Umbilical cord (tissue), 2 donors: ENCODE measurements at places on chromosomes 7 and 10.

- no peak for DNase-seq
These were observed 699.1 kb downstream of the SUGCT start for GRCh38 chr7:40833888-40834234.

DNA sequence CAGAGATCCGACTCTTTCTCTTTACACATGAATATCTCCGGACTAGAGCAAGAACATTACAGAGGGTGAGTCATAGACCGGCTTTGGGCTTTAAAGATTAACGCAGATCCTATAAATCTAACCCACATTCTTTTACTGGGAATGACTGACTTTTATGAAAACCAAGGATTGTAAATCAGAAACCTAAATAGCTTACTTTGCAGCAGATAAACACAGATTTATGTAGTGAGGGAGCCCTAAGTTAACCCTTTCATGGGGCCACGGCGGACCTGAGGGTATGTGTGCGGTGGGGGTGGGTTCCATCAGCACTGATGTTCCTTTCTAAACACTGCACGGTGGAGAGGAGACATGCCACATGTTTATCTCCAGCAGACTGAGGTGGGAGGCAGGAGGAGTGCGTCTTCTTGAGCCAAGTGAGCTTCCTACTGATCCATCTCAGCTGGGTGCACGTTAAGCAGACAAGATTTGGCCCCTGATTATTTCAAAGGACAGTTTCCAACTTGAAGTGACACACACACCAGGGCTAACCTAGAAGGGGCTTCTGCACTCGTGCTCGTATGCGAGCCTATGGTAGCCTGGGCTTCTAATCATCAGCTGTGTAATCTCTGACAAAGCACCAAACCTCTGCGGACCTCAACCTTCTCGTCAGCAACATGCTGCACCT is 127.6 kb downstream of the WDR11 start:
- peak; percentile 98 for DNase-seq

GRCh38 chr10:17472481-17473227 is 18.3 kb upstream of the ST8SIA6 start:
- no peak for DNase-seq

GRCh38 chr10:1123198-1123597 is 67.0 kb downstream of the WDR37 start:
- no peak for DNase-seq

DNA sequence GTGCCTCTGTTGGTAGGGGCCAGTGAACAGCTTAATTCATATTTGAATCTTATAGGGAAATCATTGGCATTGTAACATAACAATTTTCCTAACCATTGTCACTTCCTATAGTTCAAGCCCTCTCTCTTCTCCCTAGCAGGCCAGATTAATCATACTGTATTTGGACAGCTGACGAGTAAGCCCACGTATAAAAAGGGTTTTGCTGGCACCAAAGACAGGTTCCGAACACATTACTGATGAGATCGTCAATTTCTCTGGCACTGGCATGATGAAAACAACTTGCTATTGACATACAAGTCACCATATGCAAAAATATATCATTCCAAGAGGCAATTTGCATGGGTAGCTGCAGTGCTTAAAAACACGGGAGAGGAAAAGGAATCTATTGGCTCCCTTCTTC is 891.1 kb upstream of the AUTS2 start:
- no peak for DNase-seq

DNA sequence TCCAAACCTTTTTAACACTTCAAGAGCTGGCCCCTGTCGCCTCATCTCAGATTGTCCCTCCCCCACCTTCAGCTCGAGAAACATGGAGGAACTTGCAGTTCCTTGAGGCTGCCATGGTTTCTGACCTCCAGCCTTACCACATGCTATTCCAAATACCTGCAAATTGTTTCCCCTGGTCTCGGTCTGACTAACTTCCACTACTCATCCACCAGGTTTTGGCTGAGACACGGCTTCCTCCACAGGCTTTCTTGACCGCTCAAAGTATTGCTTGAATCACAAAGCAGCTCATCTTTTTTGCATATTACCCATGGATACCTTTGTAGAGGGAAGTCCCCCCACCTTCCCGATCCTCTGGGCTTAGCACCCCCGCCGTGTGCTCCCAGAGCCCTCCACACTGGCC is 5.2 kb upstream of the SAMD8 start:
- no peak for DNase-seq

- DNase-seq = no peak
These were observed 261.7 kb downstream of the C7orf25 start for GRCh38 chr7:42650171-42650570.

DNA sequence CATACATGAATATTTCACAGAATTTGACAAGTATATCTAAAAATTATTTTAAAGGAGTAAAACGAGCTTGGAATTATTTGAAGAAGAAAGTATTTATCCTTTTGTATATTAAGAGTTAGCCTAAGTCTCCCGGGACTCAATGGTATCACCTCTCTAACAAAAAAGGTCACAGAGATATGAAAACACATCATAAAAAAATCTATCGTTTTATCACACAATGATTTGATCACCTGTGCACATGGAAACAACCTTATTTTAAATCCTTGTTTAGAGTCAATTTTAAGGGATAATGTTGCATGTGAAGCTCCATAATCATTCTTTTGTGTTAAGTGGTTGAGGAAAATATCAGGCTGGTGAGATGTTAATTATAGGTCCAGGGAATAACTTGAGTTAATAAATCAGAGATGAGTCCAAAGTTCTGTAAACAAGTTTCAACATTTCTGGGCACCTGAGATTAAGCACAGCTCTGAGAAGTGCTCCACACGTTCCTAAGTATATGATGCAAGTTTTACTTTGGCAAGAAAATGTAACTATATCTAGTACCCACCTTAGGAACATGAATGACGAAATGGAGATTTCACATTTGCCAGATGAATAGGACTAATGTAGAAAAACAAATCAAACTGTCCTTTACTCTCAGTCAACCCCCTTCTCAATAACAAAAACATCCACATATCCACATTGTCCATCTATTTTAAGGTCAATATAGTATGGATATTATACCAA is 148.5 kb upstream of the AKR1E2 start:
- no peak for DNase-seq

DNA sequence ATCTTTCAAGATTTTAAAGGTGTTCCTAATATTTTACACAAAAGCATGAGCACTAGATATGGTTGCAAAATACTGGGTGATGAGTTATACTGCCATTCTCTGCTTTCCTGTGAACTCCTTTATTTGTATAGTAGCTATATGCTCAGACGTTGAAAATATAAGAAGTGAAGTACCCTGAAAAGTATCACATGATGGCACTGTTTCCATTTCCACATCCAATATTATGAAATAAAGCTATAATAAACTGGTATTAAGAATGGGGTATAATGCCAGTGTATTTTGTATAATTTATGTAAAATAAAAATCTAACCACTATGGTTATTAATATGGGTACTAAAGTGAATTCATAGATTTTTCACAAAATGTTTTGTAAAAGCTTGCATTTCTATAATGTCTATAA is 79.6 kb upstream of the FOXP2 start:
- DNase-seq = no peak

DNA sequence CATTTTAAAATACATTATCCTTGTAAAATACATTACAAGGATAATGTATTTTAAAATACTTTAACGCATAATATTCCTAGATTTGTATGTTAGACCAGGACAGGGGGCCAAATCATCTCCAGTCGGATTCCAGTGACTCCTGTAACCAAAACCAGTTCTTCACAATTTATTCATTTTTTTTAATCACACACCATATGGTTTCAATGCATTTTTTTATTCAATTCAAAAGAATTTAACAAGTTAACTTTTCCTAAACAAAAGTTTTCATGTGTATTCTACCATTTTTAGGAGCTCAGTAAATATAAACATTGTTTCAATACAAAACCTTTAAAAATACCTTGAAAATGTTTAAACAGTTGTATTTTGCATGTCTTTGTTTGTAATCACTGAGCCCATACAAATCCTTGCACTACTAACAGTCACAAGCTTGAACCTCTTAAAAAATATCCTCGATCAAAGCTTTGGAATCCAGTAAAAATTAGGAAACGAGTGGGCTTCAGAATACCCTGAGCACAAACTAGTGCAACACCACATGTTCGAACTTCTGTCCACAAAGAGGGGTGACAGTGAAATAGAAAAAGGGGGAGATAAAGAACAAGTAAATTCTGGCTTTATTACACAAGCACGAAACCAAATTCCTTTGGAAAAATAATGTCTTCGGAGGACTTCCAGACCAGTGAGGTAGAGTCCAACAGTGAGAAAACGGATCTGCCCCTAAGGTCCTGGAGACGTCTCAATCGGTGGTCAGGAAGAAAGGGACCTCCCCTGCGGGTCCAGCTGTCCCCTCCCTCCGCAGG is 1.6 kb downstream of the CCDC71L start:
- DNase-seq = peak; percentile 28

DNA sequence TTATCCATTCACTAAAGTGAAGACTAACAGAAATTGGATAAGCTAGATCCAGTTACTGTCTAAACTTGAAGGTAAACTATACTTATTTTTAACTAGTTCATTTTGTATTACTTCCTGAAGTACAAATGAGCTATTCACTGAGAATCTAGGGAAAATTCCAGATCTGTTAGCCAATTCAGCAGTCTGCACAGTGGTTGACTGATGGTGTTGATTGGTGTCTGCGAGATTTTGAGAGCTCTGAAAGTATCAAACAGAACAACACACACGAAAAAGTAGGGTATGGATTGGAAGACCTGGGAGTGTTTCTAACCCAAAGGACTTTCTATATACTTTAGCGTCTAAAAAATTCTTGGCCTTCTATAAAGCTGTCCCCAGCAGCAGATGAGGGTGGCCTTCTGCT is 33.6 kb upstream of the AGR2 start:
- no peak for DNase-seq

DNA sequence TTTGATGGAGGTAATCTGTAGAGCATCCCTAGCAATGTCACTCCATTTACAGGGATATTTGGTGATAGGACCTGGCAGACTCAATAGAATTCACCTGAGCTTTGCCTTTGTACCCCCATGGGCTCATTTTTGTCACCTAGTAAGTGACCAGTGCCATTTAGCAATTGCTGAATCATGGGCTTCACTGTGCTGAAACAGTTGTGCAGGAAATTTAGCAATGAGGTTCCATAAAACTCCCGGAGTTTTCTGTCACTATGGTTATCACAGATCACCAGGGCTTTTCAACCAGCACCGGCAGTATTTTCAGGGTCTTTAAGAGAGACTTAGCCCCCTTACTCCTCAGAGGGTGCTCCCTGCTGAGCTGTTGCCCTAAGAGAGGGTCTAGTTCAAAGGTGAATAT is 40.2 kb downstream of the FAS start:
- no peak for DNase-seq

GRCh38 chr10:52443419-52444388 is 129.6 kb downstream of the DKK1 start:
- DNase-seq = no peak

DNA sequence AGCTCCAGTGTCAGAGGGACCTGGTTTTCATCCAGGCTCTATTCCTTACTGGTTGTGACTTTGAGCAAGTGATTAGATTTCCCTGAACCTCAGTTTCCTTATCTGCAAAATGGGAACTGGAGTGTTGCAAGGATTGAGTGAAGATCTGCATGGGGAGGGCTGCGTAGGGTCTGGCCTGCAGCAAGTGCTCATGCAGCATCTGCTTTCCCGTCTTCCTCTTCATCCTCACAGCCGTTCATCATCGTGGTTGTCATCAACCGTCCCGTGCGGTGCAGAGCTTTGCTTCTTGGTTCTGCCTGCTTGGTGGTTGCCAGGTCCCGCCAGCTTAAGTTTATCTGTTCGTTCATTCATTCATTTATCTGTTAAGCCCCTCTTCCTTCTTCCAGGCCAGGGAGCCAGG is 135.0 kb downstream of the GRK5 start:
- peak; percentile 60 for DNase-seq

- DNase-seq = no peak
These were observed 863.6 kb downstream of the NRG3 start for GRCh38 chr10:82738592-82738991.

DNA sequence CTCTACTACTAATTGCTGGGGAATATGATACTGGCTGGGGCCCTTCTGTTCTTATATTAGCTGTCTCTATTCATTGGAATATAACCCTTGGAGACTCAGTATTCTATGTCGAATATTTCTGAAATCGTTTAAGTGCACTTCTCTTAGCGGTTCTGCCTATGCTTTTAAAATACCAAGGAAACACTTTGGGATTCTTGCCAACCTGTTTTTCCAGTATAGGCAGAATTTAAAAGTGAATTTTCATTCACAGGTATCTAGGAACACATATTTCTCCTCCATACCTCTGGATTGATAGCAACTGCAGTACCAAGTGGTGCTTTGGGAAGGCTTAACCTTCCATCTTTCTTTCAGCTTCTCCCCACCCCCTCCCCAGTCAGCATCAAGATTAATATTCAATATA is 370.3 kb upstream of the LRRN3 start:
- no peak for DNase-seq
